ENCODE measurements at places on chromosomes 1 and 21.
A peak's percentile ranks its signal among the peaks of the same experiment; 100 is the strongest.

- no peak for DNase-seq
These were observed 21.3 kb upstream of the CYP4X1 start for GRCh38 chr1:47002211-47002610.

GRCh38 chr1:200426196-200426595 is 16.4 kb upstream of the ZNF281 start:
- no peak for DNase-seq

DNA sequence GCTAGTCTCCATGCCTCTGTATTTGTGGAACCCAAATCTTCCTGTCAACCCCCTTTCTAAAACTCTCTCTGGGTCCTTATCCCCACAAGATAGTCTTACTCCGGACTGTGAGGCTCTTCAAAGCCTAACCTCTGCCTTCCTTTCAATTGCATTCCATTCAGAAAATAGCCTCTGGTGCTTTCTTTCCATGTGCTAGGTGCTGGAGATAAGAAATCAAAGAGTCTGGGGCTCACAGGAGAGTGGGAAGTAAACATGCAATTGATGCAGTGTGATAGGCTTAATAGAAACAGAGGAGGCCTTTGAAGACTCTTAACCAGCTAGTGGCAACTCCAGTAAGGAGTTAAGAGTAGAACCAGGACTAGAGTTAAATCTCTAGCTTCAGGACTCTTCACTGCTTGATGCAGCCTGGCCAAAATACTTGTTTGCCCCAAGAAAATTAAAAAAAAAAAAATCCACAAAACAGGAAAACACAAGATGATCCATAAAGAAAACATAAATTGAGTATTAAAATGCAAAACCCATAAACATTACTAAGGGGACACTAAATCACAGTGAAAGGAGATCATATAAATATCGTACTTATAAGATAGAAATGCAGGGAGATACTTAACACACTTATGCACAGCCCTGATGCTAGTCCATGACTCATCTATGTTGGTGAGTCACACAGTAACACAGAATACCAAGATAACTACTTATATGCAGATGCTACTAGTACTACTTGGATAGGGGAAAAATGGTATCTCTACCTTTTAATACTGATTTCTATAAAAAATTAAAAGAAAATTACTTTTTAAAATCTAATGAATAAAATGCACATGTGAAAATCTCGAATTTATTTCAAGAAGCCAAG is 341.5 kb downstream of the KCNH1 start:
- DNase-seq: no peak

DNA sequence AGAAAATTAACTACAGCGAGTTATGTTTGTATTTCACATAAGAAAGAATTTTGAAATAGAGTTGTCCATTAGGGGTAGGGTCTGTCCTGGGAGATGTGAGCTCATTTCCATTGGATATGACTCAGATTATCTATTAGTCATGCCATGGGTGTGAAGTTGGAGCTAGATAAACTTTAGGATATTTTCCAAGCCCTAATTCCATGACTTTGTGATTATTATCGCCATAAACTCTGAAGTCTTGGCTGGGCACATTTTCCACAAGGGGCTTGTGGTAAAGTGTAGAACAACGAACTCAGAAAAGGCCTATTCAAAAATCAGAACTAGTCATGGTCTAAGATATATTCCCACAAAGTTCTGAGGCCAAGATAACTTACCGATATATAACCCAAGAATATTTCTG is 396.6 kb downstream of the DPYD start:
- no peak for DNase-seq

DNA sequence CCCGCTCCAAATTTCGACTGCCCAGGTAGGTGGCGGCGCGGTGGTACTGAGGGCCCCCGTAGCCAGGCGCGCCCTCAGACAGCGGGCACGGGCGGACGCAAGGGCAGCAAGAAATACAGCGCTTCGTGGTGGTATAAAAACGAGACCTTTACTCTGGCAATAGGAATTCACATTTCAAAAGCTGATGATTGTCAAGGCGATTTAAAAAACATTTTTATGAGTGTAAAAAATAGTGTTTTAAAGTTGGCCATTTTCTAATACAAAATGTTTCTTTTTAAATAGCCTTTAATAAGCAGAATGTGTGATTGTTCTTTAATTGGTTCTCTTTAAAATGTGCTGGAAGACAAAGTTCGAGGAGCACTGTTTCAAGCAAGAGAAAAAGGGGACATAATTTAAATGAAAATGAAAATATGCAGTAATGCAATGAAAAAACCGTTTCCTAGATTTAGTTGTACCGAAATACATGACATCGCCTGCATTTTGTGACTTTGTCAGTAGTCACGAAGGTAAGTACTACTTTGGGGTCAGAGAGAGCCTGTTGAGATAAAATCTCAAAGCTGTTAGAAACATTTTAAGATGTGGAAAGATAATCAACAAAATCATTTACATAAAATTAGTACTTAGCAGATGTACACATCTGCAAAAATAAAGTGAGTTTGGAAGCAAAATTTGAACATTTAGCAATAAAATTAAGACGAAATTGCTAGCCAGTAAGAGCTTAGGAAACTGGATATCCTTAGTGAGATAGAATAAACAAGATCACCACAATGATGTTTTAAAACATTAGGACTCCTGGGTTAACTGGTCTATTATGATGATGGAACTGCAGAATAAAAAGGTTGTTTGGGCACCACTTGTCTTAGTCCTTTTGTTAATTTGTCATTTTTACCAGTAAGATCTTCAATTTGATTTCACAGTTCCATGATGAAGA is 1.1 kb upstream of the PSMG1 start:
- DNase-seq: no peak

GRCh38 chr1:77834771-77835334 is 53.6 kb upstream of the NEXN start:
- DNase-seq: no peak

DNA sequence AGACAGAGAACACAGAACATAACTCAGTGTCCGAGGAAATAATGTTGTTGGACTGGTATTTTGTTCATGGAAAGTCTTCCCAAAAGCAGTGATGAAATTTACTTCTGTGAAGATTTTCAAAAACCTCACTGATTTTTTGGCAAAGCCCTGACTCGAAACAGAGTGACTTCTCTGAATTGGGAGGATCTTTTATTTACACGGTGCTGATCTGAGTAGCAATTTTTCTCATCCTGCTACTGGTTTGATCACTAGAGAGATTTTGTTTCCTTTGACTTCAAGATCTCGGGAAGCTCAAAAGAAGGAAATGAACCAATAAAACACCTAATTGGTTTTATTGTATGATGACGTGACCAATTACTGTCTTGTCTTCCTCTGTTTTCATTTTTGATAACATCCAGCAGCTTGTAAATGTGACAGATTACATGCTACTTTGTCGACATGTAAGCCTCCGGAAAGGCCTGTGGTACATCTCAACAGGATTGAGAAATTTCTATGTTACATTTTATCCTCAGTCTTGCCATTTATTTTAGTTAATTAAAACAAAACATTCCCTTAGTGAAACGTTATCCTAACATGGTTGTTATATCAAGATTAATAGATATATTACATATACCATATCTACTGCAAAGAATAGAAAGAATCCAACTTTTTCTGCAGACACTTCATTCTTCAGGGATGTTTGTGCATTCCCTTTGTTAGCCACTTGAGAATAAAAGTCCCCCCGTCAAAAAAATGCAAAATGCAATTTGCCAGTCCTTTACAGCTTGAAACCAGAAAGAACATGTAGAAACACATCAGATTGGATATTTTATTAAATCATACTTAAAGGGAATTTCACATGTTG is 42.8 kb upstream of the IFI44L start:
- DNase-seq: no peak

GRCh38 chr1:116087628-116088027 is 23.6 kb upstream of the MAB21L3 start:
- no peak for DNase-seq

GRCh38 chr1:42945164-42945563 is 13.5 kb downstream of the SLC2A1 start:
- DNase-seq: no peak

GRCh38 chr21:15557925-15558324 is 171.9 kb upstream of the USP25 start:
- DNase-seq: no peak

DNA sequence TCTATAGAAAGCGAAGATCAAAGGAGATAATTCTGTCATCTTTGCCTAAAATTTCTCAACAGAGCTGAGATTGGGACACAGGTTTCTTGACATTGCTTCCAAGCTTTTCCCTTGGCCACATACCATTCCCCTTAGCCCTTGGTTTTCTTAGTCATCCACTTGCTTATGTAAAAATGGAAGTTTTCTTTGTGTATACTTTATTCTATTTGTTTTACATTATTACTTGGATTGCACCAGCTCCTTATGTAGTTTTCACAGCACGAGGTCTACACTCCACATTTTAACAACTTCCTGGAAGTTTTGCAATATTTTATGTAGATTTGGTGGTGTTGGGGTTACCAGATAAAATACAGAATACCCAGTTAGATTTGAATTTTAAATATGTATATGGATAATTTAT is 129.8 kb downstream of the PLA2G4A start:
- DNase-seq: no peak

- no peak for DNase-seq
These were observed 14.2 kb downstream of the THRAP3 start for GRCh38 chr1:36238433-36238832.

DNA sequence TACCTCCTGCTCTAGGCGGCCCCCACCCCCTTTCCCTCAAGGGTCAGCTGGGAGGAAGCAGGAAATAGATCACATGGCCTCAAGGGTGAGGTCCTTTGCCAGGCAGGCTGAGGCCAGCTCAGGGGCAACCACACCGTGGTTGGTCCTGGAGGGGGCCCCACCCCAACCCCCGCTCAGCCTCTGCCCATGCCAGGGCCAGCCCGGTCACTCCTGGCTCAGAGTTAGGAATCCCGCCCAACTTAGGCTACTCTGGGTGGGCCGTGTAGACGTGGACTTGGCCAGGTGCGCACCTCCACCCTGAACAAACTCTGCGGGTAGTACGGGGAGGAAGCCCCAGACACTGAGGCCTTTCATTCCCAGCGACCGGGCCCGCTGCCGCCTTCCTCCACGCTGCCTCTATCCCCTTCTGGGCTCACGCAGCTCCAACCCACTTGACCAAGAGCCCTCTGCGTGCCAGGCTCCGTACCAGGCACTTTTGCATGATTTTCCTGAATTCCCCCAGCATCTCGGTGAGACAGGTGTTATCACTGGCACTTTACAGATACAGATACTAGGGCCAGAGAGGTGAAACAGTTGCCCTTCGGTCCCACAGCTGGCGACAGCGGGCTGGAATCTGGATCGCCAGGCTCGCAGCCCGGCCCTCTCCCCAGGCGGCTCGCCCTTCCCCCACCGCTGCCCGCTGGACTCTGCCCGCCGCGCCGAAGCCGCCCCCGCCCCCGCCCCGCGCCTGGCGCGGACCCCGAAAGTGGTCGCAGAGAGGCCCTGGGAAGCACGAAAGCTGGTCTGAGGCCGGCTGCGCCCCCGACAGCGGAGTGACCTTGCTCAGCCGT is 769 bp downstream of the GALE start:
- peak; percentile 62 for DNase-seq

DNA sequence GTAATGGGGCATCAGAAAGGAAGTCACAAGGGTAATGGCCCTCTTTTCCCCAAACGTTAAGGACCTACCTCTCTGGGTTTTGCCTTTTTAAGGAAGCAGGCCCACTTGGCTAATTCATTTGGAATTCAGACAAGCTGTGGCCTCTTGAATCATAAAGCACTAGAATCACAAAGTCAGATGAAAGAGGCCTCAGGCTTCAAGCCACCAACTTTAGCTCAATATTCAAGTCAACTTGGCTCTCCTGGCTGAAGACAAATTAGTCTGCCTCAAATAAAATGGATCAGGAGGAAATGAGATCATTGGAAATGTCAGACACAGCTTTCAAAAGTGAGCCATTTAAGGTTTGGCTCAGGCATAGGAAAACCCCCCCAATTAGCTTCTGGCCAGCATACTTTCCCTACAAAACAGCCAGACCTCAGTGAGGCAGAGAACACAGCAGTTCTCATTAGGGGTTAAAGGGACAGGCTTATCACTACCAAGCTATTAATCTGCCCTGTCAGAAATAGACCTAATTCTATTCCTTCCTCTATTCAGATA is 34.3 kb downstream of the SLC35D1 start:
- DNase-seq: no peak

DNA sequence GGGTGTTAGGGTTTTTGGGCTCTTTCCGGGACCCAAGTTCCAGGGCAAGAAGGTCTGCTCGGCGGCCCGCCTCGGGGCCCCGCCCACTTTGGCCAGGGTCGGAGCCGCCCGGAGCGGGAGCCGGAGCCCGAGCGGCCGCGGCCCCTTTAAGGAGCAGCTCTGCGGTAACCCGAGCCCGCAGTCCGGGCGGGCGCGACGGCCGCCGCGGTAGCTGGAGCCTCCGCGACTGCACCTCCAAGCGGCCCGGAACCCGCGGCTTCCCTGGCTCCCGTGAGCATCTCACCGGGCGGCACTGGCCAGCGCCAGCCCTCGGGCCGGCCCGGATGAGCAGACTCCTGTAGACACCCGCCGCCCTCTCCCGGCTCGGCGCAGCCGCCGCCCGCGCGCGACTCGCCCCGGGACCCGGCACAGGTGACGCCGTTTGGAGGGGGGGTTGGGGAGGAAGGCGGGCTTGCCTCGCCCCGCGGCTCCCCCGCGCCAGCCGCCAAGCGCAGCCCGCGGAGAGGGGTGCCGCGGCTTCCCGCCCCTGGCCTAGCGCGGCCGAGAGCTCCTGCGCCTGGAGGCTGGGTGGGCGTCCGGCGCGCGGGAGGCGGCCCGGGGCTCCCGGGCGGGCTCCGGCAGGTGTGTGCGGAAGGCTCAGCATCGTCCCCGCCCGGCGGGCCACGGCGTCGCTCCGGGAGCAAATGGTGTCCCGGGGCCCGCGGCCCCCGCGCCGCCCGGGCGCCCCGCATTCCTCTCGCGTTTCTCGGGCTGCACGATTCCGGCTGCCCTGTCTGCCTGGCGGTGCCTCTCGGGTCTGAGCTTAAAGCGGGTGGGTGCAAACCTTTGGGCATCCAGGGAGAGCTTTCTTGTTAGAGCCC is at the start of gene TLCD4:
TLCD4 (plus strand) TSS at position 149 of the 860 bp plus-strand sequence. CDS start 26,547 bp downstream, outside the sequence.
- DNase-seq: peak; percentile 89

DNA sequence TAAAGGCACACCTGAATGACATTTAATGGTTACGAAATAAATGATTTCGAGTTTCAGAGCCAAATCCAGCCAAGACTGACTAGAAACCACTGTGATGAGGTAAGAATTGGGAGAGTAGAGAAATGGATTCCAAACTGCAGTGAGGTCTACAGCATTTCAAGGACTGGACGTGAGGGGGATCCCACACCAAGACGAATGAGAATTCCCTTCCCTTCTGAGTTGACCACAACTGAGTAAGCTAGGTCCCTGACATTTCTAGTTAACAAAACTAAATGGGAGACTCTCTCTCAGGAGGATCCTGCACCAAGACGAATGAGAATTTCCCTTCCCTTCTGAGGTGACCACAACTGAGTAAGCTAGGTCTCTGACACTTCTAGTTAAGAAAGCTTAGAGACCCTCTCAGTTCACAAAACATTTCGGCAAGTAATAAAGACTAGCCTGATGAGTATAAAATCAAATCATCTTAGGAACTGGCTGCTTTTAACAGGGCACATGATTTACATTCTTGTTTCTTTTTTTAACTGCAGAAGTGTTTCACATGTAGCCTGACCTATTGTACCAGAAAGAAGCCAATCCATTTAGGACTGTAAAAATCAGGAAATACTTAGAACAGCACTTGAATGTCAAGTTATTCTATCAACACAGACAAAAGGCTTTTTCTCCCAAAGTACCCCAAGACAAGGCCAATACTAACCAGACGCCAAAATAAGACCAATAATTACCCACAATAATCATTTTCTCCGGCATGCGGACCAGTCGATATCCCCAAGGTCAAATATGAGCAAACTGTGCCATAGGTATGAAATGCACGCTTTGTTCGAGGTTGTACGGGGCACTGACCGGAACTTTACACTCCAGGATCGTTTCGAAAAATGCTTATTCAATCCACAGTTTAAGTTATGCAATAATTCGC is 1.4 kb upstream of the SPATA1 start:
- peak; percentile 17 for DNase-seq

- DNase-seq: no peak
These were observed 66.3 kb downstream of the CACHD1 start for GRCh38 chr1:64535938-64536835.
